ENCODE measurements at places on chromosomes 4 and X.

- DNase-seq = no peak
These were observed 8.3 kb downstream of the HNRNPDL start for GRCh38 chr4:82421796-82422560.

DNA sequence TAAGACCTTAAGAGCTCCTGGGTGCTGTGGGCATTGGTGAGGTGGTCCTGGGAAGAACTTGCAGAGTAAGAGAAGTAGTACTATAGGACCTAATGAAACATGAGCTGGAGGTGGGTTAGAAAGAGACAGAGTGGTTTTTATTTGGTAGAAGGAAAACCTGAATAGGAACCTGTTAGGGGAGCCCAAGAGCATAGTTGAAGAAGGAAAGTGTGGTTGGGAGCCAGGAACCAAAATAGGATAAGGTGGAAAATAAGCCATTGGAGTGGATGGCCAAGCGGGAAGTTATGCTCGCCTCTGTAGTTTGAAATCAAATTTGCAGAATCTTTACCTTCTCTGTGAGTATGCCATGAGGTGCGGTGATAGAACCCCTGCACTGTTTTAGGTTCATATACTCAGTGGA lies 26.7 kb downstream of the GAB1 start:
- no peak for DNase-seq

DNA sequence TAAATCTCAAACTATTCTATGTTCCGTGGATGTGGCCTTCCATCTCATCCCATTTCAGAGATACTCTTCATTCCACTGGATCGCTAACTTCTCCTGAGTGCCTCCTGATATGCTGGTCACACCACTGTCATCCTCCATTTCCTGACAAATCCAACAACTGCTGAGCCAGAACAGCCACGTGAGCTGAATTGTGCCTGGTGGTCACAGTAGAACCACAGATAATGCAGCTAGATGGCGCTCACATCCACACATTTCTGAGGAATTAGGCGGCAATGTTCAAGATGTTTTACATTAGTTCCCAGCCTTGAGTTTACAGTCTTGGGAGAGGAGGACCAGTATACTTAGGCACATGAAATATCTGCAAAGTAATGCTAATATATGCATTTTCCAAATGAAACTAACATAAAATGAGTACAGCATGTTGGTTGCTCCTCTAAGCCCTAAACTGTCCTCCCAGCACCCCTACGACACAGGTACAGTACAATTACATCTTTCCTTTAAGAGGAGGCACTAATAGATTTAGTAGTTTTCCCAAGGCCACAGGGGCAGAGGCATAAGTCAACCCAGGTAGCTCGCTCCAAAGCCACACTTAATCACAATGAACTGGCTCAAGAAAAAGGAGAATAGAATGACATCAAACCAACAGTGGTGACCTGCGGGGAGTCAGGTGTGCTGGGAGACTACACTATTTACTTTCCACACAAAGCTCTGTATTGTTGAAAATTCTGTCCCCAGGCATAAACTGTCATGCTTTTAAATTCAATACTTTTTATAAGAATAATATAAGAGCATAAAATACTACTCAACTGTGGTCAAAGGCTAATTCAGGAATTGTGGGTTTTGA lies 134.2 kb downstream of the CHIC2 start:
- peak; percentile 87 for DNase-seq

GRCh38 chr4:77248805-77249204 lies 91.8 kb downstream of the CCNG2 start:
- no peak for DNase-seq

DNA sequence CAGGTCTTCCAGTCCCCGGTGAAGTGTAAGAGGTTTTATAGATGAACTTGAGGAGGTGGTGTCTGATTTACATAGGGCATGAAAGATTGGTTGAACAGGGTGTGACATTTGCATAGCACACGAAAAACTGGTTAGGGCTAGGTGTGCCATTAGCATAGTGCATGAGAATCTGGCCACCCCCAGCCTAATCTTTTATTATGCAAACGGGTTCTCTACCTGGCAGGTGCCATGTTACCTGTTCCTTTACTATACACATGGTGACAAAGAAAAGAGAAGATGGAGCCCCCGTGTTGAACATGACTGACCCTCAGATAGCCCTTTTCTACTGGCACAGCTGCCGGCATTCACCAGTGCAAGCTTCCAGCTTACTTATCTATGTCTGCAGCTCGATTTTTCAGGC lies 71.0 kb downstream of the UCHL1 start:
- DNase-seq = no peak

- DNase-seq = no peak
These were observed 1.9 kb downstream of the NEUROG2 start for GRCh38 chr4:112513971-112514646.

GRCh38 chr4:112931001-112931400 lies 118.5 kb upstream of the ANK2 start:
- DNase-seq = no peak

GRCh38 chr4:20311856-20312255 lies 60.2 kb downstream of the SLIT2 start:
- no peak for DNase-seq

DNA sequence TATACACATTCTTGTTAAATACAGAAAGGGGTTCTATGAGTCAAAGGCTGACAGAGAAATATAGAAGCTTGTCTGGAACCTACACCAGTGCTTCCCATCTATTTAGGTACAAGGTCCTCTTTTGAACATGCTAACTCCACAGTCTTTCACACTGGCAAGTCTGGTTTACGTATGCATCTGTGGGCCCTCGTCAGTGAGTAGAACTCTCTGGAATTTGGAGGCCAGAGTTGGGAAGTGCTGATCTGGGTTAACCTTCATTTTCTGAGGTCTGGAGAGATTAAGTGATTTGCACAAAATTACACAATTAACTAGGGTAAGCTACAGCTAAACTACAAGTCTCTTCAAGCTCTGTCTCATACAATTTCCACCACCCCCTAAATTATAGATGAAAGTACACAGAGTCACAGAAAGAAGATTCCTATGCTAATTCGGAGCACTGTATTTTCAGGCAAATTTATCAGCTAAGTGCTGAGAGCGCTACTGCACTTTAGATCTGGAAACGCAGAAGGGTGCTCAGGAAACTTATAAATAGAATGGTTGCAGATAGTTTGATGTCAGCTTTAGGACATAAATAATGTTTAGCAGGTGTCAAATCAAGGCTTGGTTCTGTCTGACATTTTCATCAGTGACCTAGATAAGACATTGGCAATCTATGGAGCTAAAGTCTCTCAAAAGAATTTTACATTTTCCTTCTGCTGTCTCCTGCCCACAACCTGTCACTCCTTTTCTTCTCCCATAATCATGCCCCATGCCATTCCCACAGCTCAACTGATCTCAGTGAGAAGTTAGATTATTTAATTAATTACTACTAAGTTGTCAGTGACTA lies 43.0 kb upstream of the PDLIM5 start:
- DNase-seq = no peak

GRCh38 chr4:17786567-17786966 lies 5.1 kb upstream of the FAM184B start:
- no peak for DNase-seq

DNA sequence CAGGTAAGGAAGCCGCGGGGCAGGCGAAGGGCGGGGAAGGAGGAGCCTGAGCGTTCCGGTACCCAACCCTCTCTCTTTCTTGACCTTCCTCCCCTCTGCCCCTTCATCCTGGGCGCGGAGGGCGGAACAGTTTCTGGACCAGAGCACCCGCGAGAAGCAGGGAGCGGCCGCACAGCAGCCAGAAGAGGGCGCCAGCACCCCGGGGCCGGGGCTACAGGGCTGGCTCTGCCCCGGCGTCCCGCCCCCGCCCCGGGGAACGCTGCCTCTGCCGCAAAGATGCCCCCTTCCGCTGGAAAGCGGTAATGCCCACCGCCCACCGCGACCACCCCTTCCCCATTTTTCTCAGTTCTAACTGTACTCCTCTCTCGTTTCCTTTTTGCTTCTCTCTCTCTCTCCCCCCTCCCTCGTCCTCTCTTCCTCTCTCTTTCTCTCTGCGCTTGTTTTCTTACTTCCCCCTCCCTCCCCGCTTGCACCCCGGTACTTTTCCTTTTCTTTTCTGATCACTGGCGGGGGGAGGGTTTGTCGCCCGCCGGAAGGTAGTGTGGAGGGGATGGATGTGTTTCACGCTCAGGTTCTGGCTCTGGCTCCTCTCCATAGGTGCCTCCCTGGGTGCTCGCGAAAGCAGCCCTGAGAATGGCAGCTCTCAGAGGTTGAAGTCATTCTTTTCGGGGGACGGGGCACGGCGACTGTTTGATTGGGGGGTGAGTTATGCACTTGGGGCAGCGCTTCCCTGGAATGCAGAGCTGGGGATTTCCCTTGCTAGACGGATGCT lies 13.1 kb upstream of the PRDM8 start:
- DNase-seq = peak; percentile 62

DNA sequence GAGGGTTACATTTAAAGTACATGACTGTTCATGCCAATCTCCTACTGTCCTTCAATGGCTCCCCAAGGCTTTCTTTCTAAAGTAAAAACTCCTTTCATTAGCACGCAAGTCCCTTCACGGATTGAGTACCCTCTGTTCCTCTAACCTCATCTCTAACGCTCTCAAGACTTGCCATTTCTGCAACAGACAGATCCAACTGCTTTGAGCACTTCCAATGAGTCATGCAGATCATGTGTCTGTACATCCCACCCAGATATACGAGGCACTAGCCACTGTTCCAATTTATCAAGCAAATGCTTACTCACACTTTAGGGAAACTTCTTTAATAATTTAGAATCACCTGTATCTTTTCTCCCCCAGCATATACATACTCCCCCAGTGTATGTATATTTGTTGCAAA lies 332.5 kb upstream of the ZFP42 start:
- DNase-seq = no peak

DNA sequence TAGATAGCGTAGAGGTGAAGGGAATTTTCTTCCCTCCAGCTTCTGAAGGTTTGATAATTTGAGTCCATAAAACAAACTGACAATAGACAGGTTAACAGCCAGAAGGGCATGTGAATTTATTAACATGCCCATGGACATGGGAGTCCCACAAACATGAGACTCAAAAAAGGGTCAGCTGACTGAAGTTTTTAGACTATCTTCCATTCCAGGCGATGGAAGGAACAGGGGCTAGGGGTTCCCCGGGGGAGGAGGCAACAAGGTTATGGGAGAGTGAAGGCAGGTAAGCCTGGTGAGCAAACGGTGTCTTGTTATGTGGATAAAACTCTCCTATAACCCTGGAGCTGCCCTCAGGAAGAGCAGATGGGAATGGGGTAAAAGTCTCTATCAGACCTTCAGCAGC lies 81.5 kb upstream of the SORBS2 start:
- DNase-seq = no peak

DNA sequence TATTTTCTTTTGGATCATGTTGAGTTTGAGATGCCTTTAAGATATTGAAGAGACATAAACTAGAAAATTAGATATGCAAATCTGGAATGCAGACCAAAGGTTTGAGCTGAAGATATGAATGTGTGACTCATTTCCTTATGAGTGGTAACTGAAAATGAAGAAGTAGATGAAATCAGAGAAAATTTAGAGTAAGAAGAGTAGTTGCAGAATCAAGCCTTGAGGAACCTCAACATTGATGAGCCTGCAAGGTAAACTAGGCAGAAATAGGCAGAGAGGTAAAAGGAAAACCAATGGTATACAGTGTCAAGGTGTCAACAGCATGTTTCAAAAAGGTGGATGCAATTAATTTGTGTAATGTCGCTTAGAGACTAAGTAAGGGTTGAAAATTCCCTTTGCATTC lies 142.8 kb downstream of the MOSPD2 start:
- DNase-seq = no peak

GRCh38 chrX:94252211-94252610 lies 578.2 kb downstream of the FAM133A start:
- no peak for DNase-seq

DNA sequence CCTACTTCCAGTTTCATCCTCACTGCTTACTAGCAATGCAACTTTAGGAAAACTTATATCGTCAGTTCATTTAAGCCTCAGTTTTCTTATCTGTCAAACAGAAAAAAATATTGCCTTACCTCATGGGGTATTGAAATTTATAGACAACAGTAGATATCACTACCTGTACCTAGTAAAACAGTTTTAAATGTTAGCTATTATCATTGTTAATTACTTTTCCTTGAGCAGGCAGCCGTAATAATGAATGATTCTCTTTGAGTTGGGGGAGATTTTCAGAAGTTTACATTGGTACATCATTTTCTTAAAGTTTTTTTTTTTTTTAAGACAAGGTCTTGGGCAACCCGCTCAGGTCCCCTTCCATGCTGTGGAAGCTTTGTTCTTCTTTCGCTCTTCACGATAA lies 71.7 kb upstream of the BMPR1B start:
- DNase-seq = no peak

DNA sequence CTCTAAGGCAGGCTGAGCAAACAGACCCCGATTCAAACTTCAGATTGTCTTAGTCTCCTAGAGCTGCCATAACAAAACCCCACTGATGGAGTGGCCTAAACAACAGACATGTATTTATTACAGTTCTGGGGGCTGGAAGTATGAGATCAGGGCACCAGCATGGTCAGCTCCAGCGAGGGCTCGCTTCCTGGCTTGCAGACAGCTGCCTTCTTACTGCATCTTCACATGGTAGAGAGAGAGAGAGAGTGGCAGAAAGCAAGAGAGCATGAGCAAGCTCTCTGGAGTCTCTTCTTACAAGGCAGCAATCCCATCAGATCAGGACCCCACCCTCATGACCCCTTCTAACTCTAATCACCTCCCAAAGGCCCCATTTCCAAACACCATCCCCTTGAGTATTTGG lies 22.3 kb upstream of the SORCS2 start:
- DNase-seq = no peak

DNA sequence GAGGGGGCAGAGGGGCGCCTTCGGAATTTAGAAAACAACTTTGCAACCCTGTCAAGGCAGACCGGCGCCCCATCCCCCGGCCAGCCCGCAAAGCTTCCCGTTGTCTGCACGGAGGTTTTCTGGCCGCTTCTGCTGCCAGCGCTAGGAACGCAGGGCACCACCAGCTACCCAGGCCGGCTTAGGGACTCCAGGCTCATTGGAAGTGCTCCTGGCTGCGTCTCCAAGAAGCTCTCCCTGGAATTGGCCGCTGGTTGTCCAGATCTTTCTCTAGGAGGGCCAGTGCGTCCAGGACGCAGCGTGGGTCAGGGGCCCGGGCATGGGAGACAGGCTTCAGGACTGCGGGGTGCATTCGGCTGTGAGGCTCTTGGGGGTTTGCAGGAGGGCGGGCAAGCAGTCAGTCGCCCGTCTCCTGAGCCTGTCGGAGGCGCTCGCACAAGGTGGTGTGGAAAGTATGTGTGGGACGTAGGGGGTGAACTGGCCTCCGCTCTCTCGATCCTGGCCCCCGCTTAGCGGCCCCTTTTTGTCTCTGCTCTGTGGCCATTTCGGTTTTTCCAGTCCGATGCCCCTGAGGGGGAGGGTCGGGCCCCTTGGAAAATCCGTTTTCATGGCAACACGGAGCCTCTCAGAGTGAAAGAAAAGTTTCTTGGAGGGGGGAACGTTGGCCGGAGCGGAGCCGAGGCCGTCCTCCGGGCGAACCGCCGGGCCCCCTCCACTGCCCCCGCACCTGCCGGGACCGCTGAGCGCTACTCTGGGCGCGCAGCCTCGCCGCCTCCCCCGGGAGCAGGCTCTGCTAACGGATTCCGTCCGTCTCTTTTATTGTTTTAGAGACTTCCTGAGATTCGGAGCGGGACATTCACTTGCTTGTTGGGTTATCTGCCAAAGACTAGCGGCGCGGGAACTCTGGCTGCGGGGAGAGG lies 810 bp upstream of the SOX3 start:
- peak; percentile 48 for DNase-seq

Measured in NCI-H1930 (cell line).